NCI-H2171 treated with DMSO at 0.1 percent for 48 hours (cell line): ENCODE measurements at places on chromosomes 3 and 15.

DNA sequence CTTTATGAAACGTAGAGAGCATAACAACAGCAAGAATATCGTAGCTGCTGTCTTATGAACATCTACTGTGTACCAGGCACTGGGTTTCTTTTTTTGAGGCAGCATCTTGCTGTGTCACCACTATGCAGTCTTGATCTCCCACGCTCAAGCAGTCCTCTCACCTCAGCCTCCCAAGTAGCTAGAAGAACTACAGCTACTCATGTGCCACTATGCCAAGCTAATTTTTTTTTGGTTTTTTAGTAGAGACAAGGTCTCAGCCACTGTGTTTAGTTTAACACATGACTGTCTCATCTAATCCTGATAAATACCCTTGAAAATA is 129.9 kb downstream of the VGLL4 start:
- no peak for DNase-seq

DNA sequence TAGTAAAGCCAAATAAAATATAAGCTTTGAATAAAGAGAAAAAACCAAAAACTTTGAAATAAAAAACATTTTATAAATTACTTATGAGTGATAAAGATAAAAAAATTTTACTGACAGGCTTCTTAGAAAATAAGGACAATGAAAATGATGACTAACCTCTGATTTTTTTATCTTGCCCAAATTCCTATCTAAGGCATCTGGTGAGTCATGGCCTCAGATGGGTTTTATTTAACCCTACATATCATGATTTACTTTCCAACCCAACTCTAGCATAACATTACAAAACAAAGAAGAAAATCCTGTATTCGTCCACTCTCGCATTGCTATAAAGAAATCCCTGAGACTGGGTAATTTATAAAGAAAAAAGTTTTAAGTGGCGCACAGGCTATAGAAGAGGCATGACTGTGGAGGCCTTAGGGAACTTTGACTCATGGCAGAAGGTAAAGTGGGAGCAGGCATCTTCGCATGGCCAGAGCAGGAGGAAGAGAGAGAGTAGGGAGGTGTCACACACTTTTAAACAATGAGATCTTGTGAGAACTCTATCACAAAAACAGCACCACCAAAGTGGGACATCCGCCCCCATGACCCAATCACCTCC is 152.1 kb downstream of the NEK10 start:
- no peak for DNase-seq

GRCh38 chr3:115912372-115912771 is 289.1 kb downstream of the GAP43 start:
- no peak for DNase-seq

DNA sequence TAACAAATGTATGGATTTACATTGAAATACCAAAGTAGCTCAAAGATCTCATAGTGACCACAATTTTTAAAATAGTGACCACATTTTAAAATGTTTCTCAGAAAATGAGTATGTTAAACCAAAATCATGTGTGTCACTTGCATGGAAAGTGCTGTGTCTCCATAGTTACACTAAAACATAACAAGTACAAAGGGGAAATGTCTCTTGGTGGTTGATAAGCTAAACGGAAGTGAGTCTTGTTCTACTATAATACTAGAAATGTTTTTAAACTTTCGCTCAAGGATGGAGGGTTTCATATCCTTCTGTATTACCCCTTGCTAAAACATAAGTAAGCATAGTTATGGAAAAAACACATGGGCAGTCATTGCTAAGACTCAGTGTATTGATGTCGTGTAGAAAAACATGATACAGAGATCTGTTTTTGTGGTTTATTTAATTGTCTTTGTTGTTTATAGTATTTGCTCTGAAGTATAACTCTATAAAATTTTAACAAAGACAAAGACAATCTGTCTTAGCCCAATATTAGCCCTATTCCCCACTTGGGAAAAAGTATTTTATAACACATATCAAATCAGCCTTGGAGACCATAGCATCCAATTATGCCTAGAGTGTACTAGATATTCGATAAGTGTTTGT is 27.0 kb upstream of the DENND4A start:
- no peak for DNase-seq

GRCh38 chr15:39461536-39462130 is 119.2 kb upstream of the THBS1 start:
- DNase-seq = no peak

DNA sequence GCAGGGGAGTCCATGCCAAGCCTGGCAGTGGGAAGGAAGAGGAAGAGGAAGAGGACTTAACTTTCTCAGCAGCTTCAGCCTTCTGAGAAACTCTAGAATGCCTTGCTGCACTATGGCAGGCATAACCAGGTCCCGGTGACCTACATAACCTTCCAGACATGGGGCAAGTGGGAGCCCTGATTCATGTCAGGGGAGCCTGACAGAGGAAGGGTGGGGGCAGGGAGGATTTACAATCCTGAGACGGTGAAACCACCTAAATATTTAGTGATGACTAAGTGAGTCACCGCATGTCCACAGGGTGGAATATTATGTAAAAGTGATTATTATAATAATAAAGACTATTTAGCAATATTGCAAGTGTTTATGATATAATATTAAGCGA is 46.7 kb downstream of the AMOTL2 start:
- DNase-seq = no peak

DNA sequence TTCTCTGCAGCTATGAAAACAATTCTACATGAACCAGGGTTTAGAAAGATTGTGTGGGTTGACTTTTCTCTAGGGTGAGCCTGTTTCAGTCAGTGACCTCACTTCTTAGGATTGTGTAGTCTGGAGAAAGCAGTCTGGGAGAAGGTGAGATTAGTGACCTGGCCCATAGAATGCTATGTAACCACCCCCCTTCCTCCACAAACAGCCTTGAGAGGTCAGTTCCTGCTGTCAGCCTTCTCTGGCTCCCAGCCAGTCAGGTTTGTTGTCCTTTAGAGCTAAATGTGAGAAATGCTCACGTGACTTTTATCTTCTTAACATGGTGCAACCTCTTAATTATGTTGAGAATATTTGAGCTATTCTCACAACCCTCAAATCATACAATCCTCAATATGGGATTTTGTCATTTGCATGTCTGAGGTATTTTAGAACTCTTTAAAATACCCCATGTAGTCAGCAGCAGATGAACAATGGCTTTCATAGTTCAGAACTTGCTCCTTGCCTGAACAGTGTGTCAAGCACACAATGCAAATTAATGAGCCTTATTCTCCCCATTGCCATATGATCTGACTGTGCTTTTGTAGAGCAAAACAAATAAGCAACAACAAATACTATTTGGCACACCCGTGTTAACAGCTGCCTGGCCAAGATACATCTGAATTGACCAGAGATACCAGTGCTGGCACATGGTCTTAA is 311.6 kb downstream of the CNTN6 start:
- DNase-seq = no peak

GRCh38 chr3:14688525-14688924 is 13.6 kb downstream of the C3orf20 start:
- DNase-seq = no peak

DNA sequence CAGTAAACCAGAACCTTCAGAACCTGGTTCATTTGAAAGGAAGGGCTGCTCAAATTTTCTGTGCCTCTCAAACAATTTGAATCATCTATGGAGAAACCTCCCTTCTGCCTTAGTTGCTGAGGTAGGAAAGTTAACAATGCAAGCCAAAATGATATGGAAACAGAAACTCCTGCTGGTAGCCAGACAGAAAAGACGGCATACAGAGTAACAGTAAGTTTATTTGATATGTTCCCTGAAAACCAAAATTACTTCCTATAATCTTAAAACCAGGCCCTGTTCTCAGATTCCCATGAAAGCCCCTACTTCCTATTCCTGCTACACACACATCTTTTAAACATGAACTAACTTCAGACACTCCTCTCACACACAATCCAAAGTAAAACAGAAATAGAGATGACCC is 86.2 kb downstream of the TBC1D5 start:
- no peak for DNase-seq

DNA sequence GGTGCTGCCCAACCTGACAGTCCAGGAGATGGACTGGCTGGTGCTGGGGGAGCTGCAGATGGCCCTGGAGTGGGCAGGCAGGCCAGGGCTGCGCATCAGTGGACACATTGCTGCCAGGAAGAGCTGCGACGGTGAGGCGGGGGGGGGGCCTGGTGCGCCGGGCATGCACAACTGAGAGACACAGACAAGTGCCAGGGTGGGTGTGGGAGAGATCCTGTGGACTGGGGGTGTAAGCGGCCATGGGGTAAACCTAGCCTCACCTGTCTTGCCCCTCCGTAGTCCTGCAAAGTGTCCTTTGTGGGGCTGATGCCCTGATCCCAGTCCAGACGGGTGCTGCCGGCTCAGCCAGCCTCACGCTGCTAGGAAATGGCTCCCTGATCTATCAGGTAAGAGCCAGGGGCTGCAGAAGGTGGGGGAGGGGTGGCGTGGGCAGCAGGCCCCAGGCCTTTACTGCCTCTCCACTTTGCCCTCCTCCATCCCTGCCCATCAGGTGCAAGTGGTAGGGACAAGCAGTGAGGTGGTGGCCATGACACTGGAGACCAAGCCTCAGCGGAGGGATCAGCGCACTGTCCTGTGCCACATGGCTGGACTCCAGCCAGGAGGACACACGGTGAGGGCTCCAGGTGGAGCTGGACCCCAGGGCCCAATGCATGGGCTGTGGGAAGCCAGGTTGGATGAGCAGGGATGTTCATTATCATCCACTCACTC is 3.3 kb downstream of the CHRD start:
- DNase-seq = no peak

DNA sequence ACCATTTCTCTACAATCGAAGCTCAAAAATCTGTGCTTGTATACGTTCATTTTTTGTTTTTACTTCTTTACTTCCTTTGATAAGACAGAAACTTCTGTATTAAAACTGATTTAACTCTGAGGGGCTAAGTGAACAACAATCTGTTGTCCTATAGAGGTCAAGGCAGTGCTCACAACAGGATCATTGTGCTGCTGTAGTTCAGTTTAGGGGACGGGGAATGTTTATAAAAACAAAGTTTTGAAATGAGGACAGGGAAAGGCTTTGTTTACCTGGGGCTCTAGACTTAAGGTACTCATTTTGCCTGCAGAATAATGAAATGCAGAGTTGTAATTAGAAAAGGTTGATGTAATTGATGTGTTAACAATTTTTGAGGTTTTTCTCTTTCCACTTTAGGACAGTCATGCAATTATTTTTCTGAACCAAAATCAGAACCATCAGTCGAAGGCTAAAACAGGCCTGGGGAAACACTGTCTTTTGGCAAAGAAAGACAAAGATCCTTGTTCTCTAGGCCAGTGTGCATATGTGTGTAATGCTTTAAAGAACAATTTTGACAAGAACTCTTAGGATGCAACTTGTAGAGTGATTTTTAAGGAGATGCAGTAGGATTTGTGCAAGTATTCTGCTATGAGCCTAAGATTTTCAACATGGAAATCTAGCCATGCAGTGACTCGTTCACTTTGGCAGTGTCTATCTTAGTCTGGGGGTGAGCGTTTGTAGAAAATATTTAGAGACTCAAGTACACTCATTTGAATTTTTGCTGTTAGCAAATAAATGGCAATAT is 165.2 kb downstream of the PGPEP1L start:
- no peak for DNase-seq

GRCh38 chr15:74123131-74123429 is 7.3 kb upstream of the ISLR2 start:
- DNase-seq = no peak

- DNase-seq = no peak
These were observed 491.7 kb upstream of the RASGRP1 start for GRCh38 chr15:39056357-39056756.

GRCh38 chr3:124628863-124629262 is 101.4 kb upstream of the UMPS start:
- DNase-seq = no peak

- DNase-seq = no peak
These were observed 26.4 kb downstream of the BCL2A1 start for GRCh38 chr15:79944622-79945021.

DNA sequence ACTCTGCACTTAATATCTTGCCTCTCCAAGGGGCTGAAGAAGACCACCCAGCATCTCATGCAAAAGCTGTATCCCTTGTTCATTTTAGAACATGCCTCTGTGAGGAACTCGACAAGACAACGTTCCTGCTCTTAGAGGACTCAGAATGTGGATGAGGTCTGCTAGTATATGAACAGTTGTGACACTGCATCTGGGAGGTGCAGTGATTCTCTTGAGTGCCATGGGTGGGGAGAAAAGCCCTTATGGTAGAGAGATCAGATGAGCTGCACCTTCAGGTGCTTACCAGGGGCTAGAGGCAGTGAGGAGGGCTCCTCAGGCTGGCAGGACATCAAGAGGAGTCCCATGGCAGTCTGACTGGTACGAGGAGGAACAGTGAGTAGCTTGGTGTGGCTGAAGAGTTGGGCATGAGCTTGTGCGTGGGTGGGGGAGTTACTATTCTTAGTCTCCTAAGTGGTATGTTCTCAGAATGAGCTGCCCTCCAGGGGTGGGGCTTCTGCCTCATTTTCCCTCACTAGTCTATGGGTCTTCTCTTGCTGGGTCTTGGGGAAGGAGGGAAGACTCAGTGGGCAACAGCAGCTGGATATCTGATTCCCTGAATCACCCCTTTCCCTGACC is 56.7 kb upstream of the ATP2B2 start:
- DNase-seq = no peak

- no peak for DNase-seq
These were observed 85.1 kb downstream of the CRYGS start for GRCh38 chr3:186459108-186459467.

GRCh38 chr15:65326117-65326526 is 21.6 kb downstream of the RNU5B-1 start:
- no peak for DNase-seq

- no peak for DNase-seq
These were observed 177.7 kb downstream of the UACA start for GRCh38 chr15:70585707-70586034.

DNA sequence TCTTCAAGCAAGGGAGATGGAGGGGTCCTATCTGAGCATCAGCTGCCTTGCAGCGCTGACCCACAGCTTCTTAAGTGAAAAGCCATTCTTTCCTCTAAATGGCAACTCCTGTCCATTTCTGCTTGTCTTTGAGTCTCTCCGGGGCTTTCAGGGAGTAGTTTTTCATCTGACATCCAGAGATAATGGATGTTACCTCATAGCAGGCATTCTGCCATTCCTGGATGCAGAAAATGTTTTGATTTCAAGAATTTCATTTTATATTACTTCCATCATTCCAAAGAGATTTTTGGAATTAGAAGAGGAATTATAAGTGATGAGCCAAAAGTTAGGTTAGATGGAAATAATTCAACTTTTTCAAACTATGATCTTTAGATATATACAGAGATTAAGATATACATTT is 44.9 kb upstream of the GABRG3 start:
- DNase-seq = no peak

DNA sequence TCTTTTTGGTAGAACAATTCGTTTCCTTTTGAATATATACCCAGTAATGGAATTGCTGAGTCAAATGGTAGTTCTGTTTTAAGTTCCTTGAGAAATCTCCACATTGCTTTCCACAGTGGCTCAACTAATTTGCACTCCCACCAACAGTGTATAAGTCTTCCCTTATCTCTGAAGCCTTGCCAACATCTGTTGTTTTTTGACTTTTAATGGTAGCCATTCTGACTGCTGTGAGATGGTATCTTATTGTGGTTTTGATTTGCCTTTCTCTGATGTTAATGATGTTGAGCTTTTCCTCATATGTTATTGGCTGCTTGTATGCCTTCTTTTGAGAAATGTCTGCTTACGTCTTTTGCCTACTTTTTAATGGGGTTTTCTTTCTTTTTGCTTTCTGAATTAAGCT is 270.6 kb upstream of the MEIS2 start:
- DNase-seq = no peak
